Stimulated activated CD8-positive, alpha-beta memory T cell treated with anti-CD3 and anti-CD28 coated beads, Interleukin-7, amount 100 ng/mL, for 4 hours (primary cell): ENCODE measurements at places on chromosomes 2 and 18.

- no peak for DNase-seq
Observed at GRCh38 chr2:203909261-203909967, 27.1 kb upstream of the ICOS start.

GRCh38 chr18:76979111-76979751 is 153.4 kb downstream of the MBP start:
- no peak for DNase-seq

GRCh38 chr18:43642727-43643330 is 365.5 kb upstream of the SYT4 start:
- no peak for DNase-seq

GRCh38 chr18:74724186-74724585 is 126.5 kb downstream of the ZNF407 start:
- DNase-seq: no peak

GRCh38 chr2:105403783-105404698 is 5.2 kb upstream of the FHL2 start:
- DNase-seq: no peak

DNA sequence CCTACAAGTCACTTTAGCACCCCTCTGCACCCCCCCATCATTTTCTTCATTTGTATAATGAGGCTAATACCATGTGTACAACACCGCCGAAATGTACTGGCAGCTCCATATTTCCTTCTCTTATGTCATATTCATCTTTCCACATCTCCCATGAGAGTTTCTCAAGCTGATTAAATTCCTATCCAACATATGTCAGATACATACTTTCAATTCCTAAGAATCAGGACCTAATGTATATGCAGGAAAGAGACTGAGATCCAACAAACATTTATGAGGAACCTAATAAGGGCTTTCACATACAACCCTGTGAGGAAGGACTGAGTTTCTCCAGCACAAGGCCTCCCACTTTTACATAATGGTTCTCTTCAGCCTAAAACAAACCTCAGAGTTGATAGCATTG is 41.9 kb downstream of the PRKD3 start:
- DNase-seq: no peak

DNA sequence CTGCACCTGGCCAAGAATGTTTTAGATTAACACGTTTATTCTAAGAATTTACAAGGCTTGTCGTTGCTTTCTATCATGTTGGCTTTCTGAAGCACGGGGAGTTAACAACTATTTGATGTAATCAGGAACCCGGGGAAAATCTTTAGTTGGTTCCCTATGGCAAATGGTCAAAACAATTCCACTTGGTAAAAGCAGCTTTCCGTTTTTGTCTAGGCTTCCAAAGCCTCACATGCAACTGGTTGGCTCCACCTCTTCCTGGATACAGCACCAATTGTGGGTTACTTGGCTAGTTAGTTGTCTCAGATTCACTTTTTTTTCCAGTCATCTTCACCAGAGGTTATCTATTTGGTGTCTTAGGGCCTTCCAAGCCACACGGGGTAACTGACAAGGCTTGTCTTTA is 2.8 kb downstream of the COLEC12 start:
- DNase-seq: no peak

DNA sequence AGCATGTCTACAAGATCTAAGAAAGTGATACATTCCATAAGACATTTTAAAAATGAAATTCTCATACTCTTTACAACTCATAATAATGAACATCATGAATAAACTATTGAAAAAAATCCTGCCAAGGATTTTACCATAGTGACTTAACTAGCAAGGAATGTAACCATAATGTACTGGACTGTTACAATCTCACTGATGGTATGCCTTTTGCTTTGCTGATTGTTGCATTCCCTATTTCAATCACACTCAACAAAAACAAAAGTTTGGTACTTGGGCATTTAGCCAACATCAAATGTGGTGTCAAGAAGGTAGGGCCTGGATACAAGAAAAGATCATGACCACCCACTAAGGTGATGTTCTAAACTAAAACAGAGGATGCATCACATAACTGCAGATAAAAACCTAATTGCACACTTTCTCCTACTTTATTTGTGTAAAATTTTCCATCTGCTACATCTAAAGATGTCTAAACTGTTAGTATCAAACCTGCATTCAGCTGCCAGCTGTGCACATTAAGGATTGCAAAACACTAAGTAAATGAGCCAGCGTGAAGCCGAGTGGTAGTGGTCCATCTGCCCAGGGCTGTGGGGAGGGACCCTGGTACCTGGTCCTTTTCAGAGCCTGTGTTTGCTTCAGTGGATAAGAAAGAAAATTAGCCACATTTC is 564.4 kb downstream of the ZEB2 start:
- no peak for DNase-seq

DNA sequence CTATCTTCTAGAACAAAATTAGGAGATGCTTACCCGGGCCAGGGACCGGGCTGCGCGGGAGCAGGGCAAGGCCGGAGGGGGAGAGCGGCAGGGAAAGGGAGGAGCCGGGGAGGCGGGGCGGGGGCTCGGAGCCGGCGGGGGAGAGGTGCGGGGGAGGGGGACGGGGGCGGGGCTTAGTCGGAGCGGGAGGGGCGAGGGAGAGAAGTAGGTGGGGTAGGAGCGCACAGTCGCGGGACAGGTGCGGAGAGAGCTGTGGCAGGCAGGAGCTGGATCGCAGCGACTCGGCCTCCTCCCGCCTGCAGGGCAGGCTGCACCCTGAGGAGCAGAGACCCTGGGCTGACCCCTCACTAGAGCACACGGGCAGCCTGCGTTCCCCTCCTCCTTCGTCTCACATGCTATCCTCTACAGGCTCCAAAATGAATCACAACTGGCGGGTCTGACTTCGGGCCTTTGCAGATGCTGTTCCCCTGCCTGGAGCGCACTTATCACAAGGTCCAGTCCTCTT is 290.3 kb downstream of the CELF4 start:
- no peak for DNase-seq

DNA sequence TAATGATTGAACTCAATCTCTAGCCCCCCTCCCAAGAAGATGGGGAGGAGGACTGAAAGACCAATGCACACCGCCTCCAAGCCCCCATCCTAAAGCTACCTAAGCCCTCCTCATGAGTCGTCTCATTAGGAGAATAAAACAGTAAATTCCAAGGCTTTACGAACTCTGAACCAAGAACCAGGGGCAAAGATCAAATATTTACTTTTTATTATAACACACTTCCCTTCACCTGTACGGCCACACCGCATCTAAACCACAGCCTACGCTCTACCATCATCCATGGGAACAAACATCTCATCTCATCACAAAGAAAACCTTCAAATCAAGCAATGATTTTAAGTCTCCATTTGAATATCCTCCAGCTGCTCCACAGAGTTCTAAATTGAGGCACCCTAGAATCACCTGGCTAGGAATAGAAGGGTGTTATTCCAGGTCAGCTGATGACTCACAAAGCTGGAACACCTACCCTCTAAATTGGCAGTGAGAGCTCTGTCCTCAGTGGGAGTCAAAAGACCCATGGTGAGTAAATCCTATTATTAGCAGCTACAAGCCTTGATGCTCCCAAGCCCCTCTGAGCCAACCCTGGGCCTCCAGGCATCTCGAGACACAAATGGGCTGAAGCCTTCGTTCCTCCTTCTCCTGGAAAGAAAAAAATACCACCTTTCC is 45.6 kb upstream of the BZW1 start:
- DNase-seq: no peak

GRCh38 chr2:37005118-37005868 is 39.0 kb upstream of the STRN start:
- DNase-seq: no peak

- DNase-seq: no peak
Observed at GRCh38 chr18:45073556-45073955, 392.9 kb downstream of the SETBP1 start.

DNA sequence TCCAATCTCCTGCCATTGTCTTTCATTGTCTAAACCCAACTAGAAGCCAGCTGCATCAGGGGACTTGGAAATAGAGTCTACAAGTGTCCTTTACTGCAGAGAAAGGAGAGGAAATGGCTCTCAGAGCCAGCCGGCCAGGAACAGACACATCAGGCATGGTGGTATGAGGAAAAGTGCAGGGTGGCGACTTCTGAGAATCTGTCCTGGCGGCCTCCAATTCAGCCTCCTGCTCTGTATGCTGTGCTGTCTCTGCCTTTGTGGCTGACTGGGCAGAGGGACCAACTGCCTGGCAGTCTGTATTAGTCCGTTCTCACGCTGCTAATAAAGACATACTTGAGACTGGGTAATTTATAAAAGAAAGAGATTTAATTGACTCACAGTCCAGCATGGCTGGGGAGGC is 36.8 kb upstream of the AQP4 start:
- DNase-seq: no peak

DNA sequence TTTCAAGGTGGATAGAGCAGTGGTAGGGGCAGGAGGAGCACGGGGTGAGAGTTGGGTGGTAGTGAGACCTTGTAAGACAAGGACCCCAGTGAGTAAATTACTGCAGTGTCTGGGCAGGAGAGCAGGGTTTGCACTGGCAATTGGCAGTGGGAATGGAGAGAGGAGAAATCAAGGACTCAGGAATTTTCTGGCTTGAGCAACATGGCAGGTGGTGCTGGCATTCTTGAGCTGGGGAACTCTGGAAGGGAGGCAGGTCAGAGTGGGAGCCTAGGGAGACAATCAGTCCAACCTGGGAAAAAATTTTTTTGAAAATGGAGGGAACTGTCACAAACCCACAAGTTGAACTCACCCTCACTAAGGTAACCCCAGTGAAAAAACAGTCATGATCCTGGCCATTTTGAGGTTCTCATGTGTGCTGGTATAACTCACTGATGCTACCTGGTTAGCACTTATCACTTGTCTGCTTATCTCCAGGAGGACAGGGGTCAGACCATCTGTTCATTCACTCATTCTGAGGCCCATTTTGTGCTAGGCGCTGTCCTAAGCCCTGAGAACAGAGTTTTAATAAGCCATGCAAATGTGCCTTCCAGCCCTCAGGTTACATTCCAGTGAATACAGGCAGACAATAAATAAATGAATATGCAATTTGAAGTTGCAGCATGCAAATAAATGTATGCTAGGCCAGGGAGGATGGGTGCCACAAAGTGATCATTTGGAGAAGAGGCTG is 92.2 kb upstream of the SEC11C start:
- DNase-seq: no peak

GRCh38 chr2:167333245-167333644 is 445.0 kb downstream of the XIRP2 start:
- DNase-seq: no peak

DNA sequence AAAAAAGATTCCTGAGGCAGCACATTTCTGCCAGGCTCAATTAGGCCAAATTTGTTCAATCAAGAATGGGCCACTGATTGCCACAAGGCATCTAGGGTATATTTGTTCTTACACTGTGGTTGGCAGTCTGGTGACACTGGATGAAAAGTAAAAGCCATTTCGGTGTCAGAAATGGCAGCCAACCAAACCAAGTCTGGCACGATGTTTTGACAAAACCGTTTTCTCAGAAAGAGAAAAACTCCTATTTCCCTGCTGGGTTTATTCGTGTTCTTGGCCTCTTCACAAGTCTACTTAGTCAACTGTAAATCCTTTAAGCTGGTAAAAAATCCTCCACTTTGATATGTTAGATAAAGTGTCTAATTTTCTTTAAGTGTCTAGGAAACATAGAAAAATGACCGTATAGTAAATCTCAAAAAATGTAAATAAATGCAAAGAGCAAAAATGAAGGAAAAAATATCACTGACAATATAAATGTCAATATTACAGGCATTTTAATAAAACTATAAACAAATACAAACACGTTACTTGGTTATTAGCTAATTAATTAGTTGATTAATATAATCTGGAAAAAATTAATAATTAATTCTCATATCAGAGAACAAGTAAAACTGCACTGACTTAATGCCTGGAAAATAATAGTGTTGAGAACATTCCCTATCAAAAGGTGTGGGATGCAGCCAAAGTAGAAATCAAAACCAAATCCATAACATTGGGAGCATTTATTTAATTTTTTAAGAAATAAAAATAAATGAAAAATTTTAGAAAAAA is 182.0 kb upstream of the ZNF804A start:
- no peak for DNase-seq

- DNase-seq: no peak
Observed at GRCh38 chr2:241798631-241799521, 10.1 kb upstream of the NEU4 start.
